ENCODE measurements at places on chromosomes 3 and 15.

- DNase-seq, result no peak
Measured at GRCh38 chr3:19945969-19946831, 697 bp upstream of the RAB5A start.

DNA sequence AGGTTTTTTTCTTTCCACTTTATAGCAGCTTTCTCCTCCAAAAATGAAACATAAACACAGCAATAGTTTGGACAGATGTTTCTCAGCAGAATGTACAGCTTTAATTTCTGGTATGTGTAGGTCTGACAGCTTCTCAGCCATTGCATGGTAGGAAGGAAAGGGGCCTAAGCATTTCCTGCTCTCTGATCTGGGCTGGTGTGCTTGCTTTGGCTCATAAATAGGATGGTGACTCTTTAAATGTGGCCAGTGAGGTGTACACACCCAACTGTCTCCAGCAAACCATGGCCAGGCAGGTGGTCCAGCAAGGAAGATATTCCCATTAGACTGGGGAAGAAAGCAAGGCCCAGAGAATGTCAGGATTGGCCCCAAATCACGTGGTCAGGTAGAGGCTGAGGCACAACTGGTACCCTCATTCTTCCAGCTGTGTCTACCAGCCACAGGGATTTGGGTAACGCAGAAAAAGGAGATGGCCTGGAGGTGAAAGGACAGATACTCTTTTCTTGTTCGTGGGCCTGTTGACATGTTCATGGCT is 52.1 kb downstream of the ITGA11 start:
- no peak for DNase-seq

DNA sequence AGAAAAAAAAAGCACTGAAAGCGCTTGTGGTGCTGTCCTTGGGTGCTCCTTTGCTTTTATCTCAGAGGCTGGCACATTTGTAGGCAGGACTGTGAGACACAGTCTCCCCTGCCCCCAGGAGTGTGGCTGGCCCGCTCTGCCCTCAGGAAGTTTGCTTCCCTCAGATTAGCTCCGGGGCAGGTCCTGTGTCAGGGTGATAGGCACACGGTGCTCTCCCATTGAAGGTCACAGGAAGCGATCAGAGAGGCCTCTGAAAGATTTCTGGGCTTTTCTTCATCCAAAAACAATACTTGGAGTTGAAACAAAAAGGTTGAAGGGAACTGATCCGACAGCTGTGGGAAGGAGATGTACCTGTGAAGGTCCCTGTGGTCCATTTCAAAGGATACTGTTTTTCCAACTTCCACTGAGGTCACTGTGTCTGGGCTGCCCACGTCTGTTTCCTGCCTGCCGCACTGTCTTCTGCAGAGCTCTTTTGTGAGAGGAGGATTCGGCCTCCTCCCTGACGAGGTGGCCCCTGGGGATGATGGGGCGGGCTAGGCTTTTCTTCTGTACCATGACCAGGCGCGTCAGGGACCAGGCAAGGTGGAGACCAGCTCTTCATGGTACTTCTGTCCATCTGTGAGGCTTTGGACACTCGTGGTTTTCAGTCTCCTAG is 330.5 kb upstream of the CTDSPL start:
- DNase-seq, result no peak

- DNase-seq, result no peak
Measured at GRCh38 chr3:44334326-44334725, 4.2 kb upstream of the TCAIM start.

GRCh38 chr15:84937144-84937543 is 44.5 kb upstream of the PDE8A start:
- DNase-seq, result no peak

DNA sequence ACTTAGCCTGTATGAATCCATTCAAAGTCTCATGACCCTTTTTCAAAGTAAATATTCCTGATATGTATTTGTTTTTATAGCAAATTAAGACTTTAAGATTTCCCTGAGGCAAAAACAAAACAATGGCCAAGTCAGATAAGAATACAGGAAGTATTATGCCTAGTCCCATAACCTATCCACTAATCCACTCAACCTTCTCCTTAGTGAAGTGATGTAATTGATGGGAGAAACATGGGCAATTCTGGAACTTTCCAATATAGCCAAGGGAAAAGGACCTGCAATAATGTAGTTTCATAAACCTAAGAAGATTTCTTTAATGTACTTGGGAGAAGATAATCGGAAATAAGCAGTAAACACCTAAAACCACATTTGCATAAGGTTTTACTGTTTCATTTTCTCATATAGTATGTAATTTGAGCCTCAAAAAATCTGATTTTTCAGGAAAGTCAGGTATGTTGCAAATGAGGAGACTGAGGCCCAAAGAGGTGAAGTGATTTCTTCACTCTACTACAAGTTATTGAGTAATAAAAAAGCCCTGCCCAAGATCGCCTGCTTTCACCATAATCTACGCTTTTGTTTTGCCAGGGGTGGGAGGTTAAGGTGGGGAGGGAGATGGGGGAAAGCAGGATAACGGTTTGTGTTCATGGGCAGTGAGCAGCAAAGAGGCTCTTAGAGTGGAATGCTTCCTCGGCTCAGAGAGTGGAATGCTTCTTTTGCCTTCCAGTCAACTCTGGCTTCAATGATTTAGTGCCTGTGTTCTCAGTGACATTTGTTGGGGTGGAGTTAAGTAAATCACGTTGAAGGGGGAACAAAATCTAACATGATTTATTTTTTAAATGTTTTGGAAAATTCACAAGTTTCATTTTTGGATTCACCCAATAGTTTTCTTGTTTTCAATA is 95.0 kb upstream of the FNDC3B start:
- DNase-seq, result no peak

- DNase-seq, result no peak
Measured at GRCh38 chr3:54240-54639, 142.3 kb upstream of the CHL1 start.

- no peak for DNase-seq
Measured at GRCh38 chr3:183254487-183255347, 1.7 kb downstream of the B3GNT5 start.

DNA sequence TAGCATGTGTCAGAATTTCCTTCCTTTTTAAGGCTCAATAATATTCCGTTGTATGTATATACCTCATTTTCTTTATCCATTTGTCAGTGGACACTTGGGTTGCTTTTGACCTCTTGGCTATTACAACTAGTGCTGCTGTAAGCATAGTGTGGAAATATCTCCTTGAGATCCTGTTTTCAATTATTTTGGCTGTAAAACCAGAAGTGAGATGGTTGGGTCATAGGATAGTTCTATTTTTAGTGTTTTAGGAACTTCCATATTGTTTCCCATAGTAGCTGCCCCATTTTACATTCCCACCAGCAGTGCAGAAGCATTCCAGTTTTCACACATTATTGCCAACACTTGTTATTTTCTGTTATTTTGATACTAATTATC is 70.4 kb upstream of the C15orf39 start:
- DNase-seq, result no peak

DNA sequence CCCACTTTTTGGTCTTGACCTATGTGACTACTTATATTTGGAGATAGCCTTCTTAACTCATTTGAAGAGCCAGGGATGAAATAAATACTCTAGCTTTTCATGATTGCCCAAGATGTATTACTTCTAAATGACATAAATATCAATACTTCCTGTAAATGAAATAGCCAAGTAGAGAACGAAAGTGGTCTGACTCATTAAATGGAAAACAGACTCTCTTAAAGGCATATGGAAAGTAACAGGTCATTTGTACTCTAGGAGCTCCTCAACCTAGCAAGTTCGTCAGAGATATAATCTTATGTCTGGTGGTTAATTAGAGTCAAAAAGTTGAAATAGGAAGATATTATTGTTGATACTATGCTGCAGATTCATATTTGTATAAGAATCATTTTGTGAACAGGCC is 1105.4 kb downstream of the TUSC7 start:
- DNase-seq, result no peak

DNA sequence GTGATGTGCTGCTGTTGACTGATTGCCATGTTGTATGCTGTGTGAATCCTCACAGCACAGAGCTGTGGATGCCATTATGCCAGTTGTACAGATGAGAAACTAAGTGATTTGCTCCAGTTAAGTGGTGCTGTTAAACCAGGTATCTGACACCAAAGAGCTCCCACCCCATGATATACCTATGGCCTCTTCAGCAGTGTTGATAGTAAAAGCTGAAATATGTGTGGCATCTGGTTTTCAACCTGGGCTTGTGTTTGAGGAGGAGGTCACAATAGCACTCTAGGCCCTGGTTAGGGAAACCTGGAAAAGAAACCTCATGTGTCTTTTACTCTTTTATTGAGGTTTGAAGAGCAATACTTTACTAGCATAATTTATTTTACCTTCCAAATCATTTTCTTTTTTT is 21.4 kb downstream of the RAD54L2 start:
- no peak for DNase-seq

GRCh38 chr15:75646944-75647364 is 758 bp upstream of the SNX33 start:
- DNase-seq, result no peak

DNA sequence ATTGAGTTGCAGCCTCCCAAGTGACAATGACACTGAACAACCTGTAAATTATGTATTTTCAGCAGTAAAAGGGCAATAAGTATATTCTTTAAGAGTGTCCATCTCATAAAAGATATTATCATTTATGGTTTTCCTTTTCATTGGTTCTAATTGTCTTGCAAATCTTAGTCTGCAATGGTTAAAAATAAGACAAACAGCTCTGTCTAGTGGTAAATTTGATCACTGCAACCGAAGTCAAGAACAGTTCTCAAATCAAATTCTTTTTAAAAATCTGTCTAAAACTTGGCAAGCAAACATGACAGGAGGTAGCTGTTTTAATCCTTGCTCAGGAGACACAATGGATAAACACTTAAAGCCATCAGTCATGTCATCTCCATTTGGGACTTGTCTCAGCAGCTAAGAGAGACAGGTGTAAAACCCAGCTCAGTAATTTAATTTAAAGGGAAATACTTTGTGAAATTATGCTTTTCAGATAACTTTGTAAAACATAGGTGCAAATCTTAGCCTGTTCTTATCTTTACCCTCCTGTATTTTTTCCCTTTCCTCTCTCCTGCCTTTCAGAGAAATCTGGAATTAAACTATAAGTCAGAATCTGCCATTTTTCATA is 150.3 kb upstream of the ARHGEF26 start:
- DNase-seq, result no peak

DNA sequence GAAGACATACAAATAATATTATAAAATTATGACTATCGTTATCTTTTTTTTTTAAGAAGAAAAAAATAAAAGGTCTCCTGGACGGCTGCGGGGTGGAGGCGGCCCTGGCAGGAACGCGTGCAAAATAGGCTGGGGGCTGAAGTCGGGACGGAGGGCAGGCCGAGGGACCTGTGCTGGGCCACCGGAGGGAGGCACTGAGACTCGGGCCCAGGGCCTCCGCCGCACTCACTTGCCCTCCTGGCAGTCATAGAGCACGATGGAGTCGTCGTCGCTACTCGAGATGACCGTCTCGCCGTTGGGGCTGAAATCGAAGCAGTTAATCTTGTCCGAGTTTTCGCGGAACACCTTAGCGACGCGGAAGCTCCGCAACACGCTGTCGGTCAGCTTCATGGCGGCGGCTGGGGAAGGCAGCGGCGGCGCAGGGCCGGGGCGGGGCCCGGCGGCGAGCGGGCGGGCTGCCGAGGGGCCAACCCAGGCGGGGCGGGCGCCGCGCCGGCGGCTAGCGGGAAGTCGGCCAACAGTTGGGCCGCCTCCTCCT is 408 bp downstream of the WDR82 start:
- peak; percentile 66 for DNase-seq

DNA sequence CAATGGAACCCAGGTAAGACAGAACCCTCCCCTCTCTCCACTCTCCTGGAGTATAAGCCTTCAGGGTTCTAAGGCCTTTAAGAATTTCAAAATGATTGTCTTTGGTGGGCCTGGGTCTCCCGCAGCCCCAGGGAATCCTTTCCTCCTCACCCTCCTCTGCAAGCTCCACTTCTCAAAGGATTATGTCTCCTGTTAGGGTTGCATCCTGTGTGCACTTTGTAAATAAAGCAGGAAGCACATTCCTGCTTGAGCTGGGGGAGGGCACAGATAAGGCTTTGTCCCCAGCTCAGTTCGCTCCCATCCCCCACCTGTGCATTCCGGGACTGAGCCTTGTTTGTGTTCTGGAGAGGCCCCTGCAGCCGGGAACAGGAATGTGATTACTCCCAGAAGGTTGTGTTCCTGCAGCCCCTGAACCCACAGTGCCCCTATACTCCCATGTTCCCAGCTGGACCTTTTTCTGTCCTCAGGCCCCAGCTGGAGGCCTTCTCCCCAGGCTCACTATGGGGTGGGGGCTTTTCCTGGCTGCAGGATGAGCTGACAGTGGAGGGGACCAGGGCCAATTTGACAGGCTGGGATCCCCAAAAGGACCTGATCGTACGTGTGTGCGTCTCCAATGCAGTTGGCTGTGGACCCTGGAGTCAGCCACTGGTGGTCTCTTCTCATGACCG is 9.5 kb downstream of the TYRO3 start:
- peak; percentile 2 for DNase-seq

GRCh38 chr15:36914960-36915808 is 185.2 kb downstream of the MEIS2 start:
- DNase-seq, result no peak

DNA sequence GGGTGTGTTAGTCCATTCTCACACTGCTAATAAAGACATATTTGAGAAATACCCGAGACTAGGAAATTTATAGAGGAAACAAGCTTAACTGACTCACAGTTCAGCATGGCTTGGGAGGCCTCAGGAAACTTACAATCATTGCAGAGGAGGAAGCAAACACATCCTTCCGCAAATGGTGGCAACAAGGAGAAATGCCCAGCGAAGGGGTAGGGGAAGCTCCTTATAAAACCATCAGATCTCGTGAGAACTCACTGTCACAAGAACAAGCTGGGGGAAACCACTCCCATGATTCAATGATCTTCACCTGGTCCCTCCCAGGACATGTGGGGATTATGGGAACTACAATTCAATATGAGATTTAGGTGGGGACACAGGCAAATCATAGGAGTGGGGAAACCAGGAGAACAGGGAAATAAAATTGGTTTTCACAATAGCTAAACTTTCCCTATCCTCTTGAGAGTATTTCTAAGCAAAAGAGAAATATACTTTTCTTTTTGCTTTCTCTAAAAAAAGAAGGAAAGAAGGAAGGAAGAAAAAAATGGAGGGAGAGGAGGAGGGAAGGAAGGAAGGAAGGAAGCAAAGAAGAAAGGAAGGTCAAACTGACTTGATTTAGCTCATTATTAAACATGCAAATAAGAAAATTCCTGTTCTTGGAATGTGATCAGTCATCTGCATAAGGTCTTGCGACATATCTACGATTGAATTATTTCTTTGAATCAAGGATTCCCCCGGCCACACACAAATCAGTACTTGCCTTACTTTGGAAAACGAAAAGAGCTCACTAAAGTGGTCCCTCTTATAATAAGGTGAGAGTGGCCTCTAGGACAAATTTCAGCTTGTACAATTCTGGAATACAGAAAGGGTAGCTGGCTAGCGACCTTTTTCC is 75.2 kb downstream of the LIPC start:
- DNase-seq, result no peak

DNA sequence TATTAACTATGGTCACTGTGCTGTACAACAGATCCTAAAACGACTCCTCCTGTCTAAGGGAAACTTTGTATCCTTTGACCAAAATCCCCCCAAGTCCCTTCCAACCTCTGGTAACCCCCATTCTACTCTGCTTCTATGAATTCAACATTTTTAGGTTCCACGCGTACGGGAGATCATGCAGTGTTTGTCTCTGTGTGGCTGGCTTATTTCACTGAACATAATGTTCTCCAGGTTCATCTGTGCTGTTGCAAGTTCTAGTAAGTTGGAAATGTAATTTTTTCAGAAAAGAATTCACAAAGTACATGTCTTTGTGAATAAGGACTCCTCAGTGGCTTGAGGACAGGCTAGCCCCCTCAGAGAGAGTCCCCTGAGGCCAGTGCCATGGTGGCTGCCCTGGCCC is 66.1 kb downstream of the ATP10A start:
- DNase-seq, result no peak
